ENCODE measurements at places on chromosomes 3 and 15. TPM values are rescaled to one million over a fixed set of nuclear protein-coding genes. Genes with fewer than 3 reads are reported as not detected.

DNA sequence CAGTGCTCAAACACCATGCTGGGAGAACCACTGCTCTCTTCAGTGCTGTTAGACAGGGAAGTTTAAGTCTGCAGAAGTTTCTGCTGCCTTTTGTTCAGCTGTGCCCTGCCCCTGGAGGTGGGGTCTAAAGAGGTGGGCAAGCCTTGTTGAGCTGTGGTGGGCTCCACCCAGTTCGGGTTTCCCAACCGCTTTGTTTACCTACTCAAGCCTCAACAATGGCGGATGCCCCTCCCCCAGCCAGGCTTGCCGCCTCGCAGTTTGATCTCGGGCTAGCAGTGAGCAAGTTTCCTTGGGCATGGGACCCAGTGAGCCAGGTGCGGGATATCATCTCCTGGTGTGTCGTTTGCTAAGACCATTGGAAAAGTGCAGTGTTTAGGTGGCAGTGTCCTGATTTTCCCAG, 670.2 kb upstream of the ALCAM start:
- DNase-seq = no peak

- no peak for DNase-seq
These were observed 287.6 kb downstream of the DIPK2A start for GRCh38 chr3:144259267-144259666.

- no peak for DNase-seq
These were observed 106.6 kb upstream of the IGSF10 start for GRCh38 chr3:151567477-151567876.

DNA sequence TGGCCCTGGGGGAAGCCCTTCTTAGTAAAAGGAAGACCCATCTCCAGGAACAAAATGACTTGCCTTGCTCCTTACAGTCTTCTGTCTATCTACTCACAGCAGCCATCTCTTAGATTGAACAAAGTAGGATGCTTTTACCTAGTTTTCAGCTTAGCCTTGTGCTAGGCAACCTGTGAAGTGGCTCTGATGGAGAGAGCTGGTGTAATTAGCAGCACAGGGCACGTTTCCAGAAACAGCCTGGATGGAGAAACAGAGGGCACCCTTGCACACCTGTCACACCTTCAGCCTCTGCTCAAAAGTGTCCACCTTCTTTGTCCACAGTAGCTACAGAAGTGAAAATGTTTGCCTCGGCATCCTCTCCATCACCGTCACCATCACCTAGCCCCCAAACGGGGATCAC, 292.9 kb downstream of the RORA start:
- DNase-seq = no peak

DNA sequence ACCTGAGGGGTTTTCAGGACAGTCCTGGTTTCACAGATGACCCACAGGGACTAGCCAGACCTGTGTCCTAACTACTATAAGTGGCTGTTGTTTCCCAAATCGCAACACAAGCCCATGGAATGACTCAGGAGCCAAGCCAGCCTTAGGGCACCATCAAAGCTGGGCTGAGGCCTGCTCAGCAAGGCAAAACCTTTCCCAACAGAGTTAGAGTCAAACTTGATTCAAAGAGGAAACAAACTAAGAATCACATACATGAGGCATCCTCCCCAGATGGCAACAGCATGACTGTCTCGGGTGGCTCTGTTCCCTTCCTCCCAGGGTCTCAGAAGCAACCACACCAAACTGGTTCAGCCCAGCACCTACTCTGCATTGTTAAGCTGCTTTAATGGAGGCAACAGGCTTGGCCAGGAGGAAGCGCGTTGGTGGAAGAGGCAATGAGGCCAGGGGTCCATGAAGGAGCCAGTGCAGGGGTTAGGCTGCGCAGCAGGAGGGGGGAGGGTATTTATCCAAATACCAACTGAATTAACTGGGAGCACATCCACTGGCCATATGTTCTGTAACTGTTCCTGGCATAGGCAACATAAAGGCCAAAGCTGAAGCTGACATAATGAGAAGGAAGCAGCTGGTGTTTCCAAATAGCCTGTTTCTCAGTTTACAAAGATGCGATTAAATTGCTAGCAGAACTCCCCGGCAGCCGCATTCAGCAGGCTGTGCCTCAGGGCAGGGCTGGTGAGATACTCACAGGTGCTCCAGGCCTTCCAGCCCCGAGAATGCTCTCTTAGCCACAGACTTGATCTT, 102.4 kb downstream of the LRIG1 start:
- DNase-seq = no peak

The SPPL2A gene
- total RNA-seq = 263 TPM

All from left colon (tissue), 2 donors.